Activated T-helper 2 cell treated with anti-CD3 and anti-CD28 coated beads, Interferon-gamma antibody, Interleukin-2, Interleukin-4, amounts not matched to agents 10 μg/mL and 5 μg/mL and 100 μg/mL, durations not matched to agents 14 hours and 24 hours and 36 hours (primary cell): ENCODE measurements at places on chromosomes 7 and 10. TPM values are rescaled to one million over a fixed set of nuclear protein-coding genes. Genes with fewer than 3 reads are reported as not detected.

RELN gene
- not detected in 2 replicates for total RNA-seq

FERD3L gene
- not detected in 2 replicates for total RNA-seq

GRM8 gene
- not detected in 2 replicates for total RNA-seq

SFTPA1 gene
- total RNA-seq: not detected in 2 replicates

PITX3 gene
- total RNA-seq: 0.30 and 0.46 TPM in 2 replicates

CD36 gene
- not detected in 2 replicates for total RNA-seq

SEMA3E gene
- total RNA-seq: not detected in 2 replicates

MXI1 gene
- 12.2 and 14.6 TPM in 2 replicates for total RNA-seq

SH2D4B gene
- total RNA-seq: 0.05 TPM in 1 of 2 replicates, not detected in the other

ZNF804B gene
- total RNA-seq: not detected in 2 replicates

CALHM3 gene
- total RNA-seq: not detected in 2 replicates

TEX36 gene
- not detected in 2 replicates for total RNA-seq

RPEL1 gene
- not detected in 2 replicates for total RNA-seq

AS3MT gene
- total RNA-seq: 0.18 and 0.50 TPM in 2 replicates

CYP26C1 gene
- 0.05 TPM in 1 of 2 replicates, not detected in the other for total RNA-seq

SPDYE16 gene
- 0.14 and 0.30 TPM in 2 replicates for total RNA-seq

CALML5 gene
- not detected in 2 replicates for total RNA-seq

CABCOCO1 gene
- not detected in 2 replicates for total RNA-seq

IFIT1B gene
- not detected in 2 replicates for total RNA-seq

GALNT17 gene
- not detected in 2 replicates for total RNA-seq

C10orf62 gene
- not detected in 2 replicates for total RNA-seq

PNLIP gene
- total RNA-seq: not detected in 2 replicates

SPDYE8 gene
- total RNA-seq: not detected in 2 replicates

C10orf53 gene
- 0.16 TPM in 1 of 2 replicates, not detected in the other for total RNA-seq

DEPP1 gene
- 0.64 and 1.5 TPM in 2 replicates for total RNA-seq

BICC1 gene
- total RNA-seq: 0.11 and 0.21 TPM in 2 replicates

RBP4 gene
- total RNA-seq: not detected in 2 replicates

ELFN1 gene
- total RNA-seq: not detected in 2 replicates

HOXA11 gene
- not detected in 2 replicates for total RNA-seq

LDB3 gene
- 0.05 TPM in 1 of 2 replicates, not detected in the other for total RNA-seq

MSMB gene
- total RNA-seq: not detected in 2 replicates

NPSR1 gene
- total RNA-seq: not detected in 2 replicates

VSTM2A gene
- not detected in 2 replicates for total RNA-seq

MINDY4 gene
- total RNA-seq: 1.3 and 1.4 TPM in 2 replicates

CXCL12 gene
- not detected in 2 replicates for total RNA-seq
